ENCODE measurements at places on chromosomes 2 and 18.

- no peaks in the 10 kb centered on the region for H3K36me3 ChIP-seq
- no peaks in the 10 kb centered on the region for H3K4me1 ChIP-seq
- H3K27me3 ChIP-seq = no peaks in the 10 kb centered on the region
- DNase-seq = no peak
- no peak overlapping the region for H3K27ac ChIP-seq
These were observed 539 bp upstream of the MOB4 start for GRCh38 chr2:197515315-197515738.

- H3K27ac ChIP-seq = no peak overlapping the region
- no peaks in the 10 kb centered on the region for H3K4me1 ChIP-seq
- H3K27me3 ChIP-seq = no peaks in the 10 kb centered on the region
These were observed 492.5 kb downstream of the SOX11 start for GRCh38 chr2:6184532-6185292.

- no peak for DNase-seq
- no peaks in the 10 kb centered on the region for H3K27me3 ChIP-seq
- H3K4me3 ChIP-seq = no peak overlapping the region
- H3K4me1 ChIP-seq = no peaks in the 10 kb centered on the region
- no peak overlapping the region for H3K27ac ChIP-seq
- H3K36me3 ChIP-seq = no peaks in the 10 kb centered on the region
These were observed 12.0 kb downstream of the EXOC6B start for GRCh38 chr2:72813841-72814240.

DNA sequence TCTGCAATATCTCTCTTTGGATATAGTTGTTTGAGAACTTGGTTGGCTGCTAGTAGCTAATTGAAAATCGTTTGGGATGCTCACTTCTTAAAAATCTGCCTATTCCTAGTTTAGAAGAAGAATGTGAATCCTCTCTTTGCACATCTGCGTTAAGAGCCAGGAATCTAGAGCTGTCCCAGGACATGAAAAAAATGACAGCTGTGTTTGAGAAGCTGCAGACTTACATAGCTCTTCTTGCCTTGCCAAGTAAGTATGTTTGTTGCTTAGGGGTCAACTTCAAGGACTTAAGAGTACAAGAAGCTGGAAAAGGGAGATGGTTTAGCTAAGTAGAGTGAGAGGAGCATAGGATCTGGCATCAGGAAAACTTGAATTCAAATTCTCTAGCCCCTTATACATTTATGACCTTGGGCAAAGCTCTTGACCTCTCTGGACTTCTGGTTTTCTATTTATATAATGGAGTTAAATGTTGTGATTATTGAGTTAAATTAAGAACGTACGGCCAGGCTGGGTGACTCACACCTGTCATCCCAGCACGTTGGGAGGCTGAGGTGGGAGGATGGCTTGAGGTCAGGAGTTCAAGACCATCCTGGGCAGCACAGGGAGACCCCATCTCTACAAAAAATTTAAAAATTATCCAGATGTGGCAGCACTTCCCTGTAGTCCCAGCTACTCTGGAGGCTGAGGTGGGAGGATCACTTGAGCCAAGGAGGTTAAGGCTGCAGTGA lies 55.2 kb upstream of the STON1 start:
- no peak overlapping the region for H3K27ac ChIP-seq
- no peak overlapping the region for H3K4me3 ChIP-seq
- no peak for DNase-seq
- H3K36me3 ChIP-seq = no peaks in the 10 kb centered on the region
- no peaks in the 10 kb centered on the region for H3K4me1 ChIP-seq

DNA sequence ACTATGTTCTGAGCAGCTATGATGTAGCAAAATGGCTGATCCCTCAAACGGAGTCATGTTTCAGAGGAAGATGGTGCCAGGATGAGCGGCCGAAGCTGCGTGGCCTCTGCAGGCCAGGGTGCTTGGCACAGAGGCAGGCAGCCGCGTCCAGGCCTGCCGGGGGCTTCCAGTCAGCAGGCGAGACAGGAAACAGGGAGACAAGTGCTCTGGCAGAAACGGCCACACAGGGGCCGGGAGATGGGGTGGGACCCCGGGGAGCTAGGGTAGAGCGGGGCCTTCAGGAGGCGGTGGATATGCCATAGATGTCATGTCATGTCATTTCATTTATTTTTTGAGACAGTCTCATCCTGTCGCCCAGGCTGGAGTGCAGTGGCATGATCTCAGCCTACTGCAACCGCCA lies 50.7 kb downstream of the EIPR1 start:
- H3K27me3 ChIP-seq = no peaks in the 10 kb centered on the region
- no peaks in the 10 kb centered on the region for H3K4me1 ChIP-seq
- no peak for DNase-seq
- no peak overlapping the region for H3K4me3 ChIP-seq

DNA sequence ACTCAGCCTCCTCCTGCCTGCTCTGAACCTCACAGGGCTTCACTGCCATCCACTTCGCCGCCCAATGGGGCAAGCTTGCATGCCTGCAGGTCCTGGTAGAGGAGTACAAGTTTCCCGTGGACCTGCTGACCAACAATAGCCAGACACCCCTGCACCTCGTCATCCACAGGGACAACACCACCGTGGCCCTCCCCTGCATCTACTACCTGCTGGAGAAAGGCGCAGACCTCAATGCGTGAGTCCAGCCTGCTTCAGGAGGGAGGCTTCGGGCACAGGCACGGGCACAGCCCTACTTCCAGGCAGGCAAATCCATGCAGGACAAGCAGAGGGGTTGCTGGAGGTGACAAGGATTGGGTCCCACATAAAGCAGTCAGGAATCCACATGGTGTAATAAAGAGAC lies 1.2 kb downstream of the ANKRD53 start:
- no peaks in the 10 kb centered on the region for H3K36me3 ChIP-seq
- H3K27ac ChIP-seq = no peak overlapping the region
- H3K4me3 ChIP-seq = no peak overlapping the region
- peaks cover 6% of the 10 kb centered on the region for H3K4me1 ChIP-seq
- no peaks in the 10 kb centered on the region for H3K27me3 ChIP-seq

GRCh38 chr2:74037379-74037860 lies 52.7 kb downstream of the TET3 start:
- H3K27me3 ChIP-seq = no peaks in the 10 kb centered on the region
- H3K36me3 ChIP-seq = no peaks in the 10 kb centered on the region

GRCh38 chr2:168514692-168515091 lies 58.6 kb downstream of the CERS6 start:
- H3K27ac ChIP-seq = no peak overlapping the region
- H3K4me3 ChIP-seq = no peak overlapping the region
- H3K36me3 ChIP-seq = no peaks in the 10 kb centered on the region
- no peak for DNase-seq
- H3K27me3 ChIP-seq = no peaks in the 10 kb centered on the region

- no peaks in the 10 kb centered on the region for H3K36me3 ChIP-seq
- no peak for DNase-seq
- H3K27ac ChIP-seq = no peak overlapping the region
These were observed 161.1 kb downstream of the GFPT1 start for GRCh38 chr2:69225933-69226332.

- no peaks in the 10 kb centered on the region for H3K36me3 ChIP-seq
- H3K27ac ChIP-seq = no peak overlapping the region
- H3K27me3 ChIP-seq = no peaks in the 10 kb centered on the region
These were observed 18.0 kb upstream of the TTN start for GRCh38 chr2:178825183-178825582.

DNA sequence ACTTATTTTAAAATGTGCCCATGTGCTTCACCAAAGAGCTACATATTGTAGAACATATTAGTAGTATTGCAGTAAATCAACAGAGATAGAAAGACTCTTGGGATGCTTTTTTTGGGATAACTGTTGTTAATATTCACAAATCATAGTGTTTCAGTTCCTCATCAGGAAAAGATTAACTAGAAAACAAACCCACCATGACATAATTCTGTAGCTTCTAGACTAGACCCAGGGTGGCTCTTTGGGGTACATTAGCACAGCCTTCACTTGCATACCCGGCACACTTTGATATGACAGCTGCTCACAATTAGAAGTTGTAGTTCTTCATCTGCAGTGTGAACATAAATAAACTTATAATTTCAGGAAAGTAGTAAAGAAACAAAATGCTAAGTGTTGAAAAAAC lies 154.2 kb downstream of the ATP9B start:
- no peak for DNase-seq
- H3K27me3 ChIP-seq = no peaks in the 10 kb centered on the region
- H3K36me3 ChIP-seq = no peaks in the 10 kb centered on the region

- H3K27me3 ChIP-seq = no peaks in the 10 kb centered on the region
- no peaks in the 10 kb centered on the region for H3K4me1 ChIP-seq
- no peak overlapping the region for H3K27ac ChIP-seq
These were observed 537.7 kb upstream of the PKDCC start for GRCh38 chr2:41510108-41510507.

DNA sequence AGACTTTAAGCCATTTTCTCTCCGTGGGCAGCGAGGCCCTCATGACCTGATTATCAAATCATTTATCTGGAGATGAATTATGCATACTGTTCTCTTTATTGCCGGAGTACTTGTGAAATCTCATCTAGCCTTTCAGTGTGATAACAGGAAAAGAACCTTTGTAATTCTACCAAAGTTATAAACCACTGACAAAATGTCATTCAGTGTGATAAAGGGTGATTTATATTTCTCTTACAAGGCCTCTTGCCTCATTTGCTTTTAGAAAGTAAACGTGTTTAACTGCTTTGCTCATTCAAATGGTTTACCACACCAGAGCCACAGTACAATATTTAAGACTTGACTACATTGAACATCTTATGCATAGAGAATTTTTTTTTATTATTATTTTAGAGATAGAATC lies 13.8 kb downstream of the MTCL1 start:
- no peak overlapping the region for H3K4me3 ChIP-seq
- DNase-seq = no peak
- no peak overlapping the region for H3K27ac ChIP-seq
- no peaks in the 10 kb centered on the region for H3K36me3 ChIP-seq
- H3K4me1 ChIP-seq = peaks cover 3% of the 10 kb centered on the region
- H3K27me3 ChIP-seq = no peaks in the 10 kb centered on the region

DNA sequence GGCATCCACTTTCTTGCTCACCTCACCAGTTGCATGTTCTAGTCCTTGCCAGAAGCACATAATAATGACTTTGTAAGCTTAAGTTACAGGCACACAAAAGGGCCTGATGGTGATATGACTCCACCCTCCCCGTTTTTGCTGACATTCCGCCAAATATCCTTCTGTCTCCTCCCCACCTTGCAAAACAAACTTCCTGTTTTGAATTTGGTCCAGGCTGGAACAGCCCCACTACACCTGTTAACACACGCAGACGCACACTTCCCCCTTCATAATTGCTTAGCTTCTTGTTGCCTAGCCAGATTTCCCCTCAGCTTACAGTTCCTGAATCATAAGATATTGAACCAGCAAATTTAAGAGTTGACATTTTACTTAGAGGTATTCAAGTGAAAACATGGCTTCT lies at the start of gene MGAT5:
MGAT5 (plus strand) TSS at position 269 of the 400 bp plus-strand sequence. CDS start 332 bp downstream, outside the sequence.
- H3K36me3 ChIP-seq = peaks cover 4% of the 10 kb centered on the region
- no peaks in the 10 kb centered on the region for H3K27me3 ChIP-seq
- no peak within 1 kb of the TSS for H3K27ac ChIP-seq
- no peak within 1 kb of the TSS for H3K4me3 ChIP-seq

- no peak for DNase-seq
- no peaks in the 10 kb centered on the region for H3K4me1 ChIP-seq
- no peak overlapping the region for H3K27ac ChIP-seq
- H3K4me3 ChIP-seq = no peak overlapping the region
These were observed 38.3 kb upstream of the ANKRD44 start for GRCh38 chr2:197348721-197349360.

- H3K36me3 ChIP-seq = peaks cover 72% of the 10 kb centered on the region
- H3K27me3 ChIP-seq = no peaks in the 10 kb centered on the region
- no peak overlapping the region for H3K27ac ChIP-seq
- no peaks in the 10 kb centered on the region for H3K4me1 ChIP-seq
These were observed 8.9 kb downstream of the HJURP start for GRCh38 chr2:233845301-233846060.

DNA sequence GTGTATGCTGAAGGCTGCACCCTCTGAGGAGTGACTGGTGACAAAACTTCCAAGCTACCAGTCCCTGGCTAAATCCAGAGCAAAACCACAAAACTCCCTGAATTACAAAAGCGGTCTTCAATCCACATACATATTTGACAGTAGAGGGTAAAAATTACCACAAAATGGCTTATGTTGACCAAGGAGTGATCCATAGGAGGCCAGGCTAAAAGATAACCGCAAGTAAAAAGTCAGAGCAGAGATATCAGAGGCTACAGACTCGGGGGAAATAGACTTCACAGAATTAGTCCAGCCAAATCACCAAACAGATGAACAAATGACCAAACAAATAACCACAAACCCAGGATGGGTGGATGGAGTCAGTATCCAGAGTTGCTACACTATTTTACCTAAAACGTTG lies 19.4 kb downstream of the STARD6 start:
- H3K27me3 ChIP-seq = no peaks in the 10 kb centered on the region
- H3K4me1 ChIP-seq = no peaks in the 10 kb centered on the region
- H3K36me3 ChIP-seq = no peaks in the 10 kb centered on the region

DNA sequence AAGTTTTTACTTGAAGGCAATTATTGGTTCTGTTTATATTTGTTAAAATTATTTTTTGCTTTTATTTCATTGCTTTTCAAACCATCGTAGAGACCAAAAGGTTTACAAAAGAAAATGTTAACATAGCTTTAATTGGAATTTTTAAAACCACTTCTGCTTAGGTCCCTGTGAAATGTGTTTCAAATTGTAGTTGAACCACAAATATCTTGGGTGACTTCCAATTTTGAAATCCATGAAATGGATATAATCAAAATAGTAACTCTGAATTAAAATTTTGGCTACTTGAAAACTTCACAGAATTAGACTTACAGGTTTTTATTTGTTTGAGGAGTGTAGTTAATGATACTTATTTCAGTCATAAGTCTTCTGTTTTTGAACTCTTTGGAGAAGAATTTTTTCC lies 3.1 kb upstream of the SPAG16 start:
- no peak overlapping the region for H3K27ac ChIP-seq
- H3K4me3 ChIP-seq = no peak overlapping the region
- no peaks in the 10 kb centered on the region for H3K4me1 ChIP-seq
- no peaks in the 10 kb centered on the region for H3K27me3 ChIP-seq

DNA sequence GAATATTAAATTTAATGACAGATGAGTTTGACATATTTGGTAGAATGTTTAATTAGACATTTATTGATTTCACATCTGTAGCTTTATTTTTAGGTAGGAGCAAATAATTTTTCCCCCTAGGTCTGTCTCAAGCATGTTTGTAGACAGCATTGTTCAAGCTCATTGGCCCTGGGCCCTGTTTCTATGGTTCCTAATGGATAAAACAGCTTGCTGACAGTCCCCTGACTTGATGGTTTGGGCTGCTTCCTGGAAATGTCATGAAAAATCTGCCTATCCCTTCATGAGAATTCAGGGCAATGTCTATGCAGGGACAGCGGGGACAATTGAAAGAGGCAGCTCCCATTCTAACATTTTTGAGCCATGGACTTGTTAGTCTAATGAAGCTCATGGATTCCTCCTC lies 14.6 kb upstream of the MEP1B start:
- H3K27me3 ChIP-seq = no peaks in the 10 kb centered on the region
- H3K36me3 ChIP-seq = no peaks in the 10 kb centered on the region
- no peaks in the 10 kb centered on the region for H3K4me1 ChIP-seq
- H3K27ac ChIP-seq = no peak overlapping the region

- no peaks in the 10 kb centered on the region for H3K27me3 ChIP-seq
- H3K36me3 ChIP-seq = peaks cover 12% of the 10 kb centered on the region
- H3K4me3 ChIP-seq = no peak overlapping the region
These were observed 2.5 kb downstream of the HTRA2 start for GRCh38 chr2:74532222-74532621.

GRCh38 chr2:63046552-63046951 lies 4.1 kb upstream of the OTX1 start:
- no peak overlapping the region for H3K4me3 ChIP-seq
- H3K4me1 ChIP-seq = peaks cover 2% of the 10 kb centered on the region
- H3K27me3 ChIP-seq = peaks cover 23% of the 10 kb centered on the region
- no peak overlapping the region for H3K27ac ChIP-seq
- H3K36me3 ChIP-seq = no peaks in the 10 kb centered on the region
- no peak for DNase-seq

All from iPS DF 6.9 (cell line).